ENCODE measurements at places on chromosomes 16 and 17. TPM values are rescaled to one million over a fixed set of nuclear protein-coding genes. Genes with fewer than 3 reads are reported as not detected.

- no peak overlapping the region for H3K27ac ChIP-seq
- DNase-seq, result no peak
- H3K4me3 ChIP-seq, result peak overlapping the region; percentile 74
- peaks cover 63% of the 10 kb centered on the region for H3K27me3 ChIP-seq
Measured at GRCh38 chr17:77888242-77889134, 70.0 kb upstream of the TNRC6C start.

GRCh38 chr16:76222853-76223252 lies 54.3 kb upstream of the CNTNAP4 start:
- no peak for DNase-seq
- H3K4me1 ChIP-seq, result no peaks in the 10 kb centered on the region
- no peaks in the 10 kb centered on the region for H3K36me3 ChIP-seq

- peaks cover 28% of the 10 kb centered on the region for H3K4me1 ChIP-seq
- H3K27ac ChIP-seq, result peak overlapping the region; percentile 86
- peak overlapping the region; percentile 94 for H3K4me3 ChIP-seq
- peaks cover 32% of the 10 kb centered on the region for H3K36me3 ChIP-seq
- H3K27me3 ChIP-seq, result peaks cover 5% of the 10 kb centered on the region
Measured at GRCh38 chr17:32445497-32445896, 1.2 kb downstream of the PSMD11 start.

- no peak for DNase-seq
- H3K36me3 ChIP-seq, result no peaks in the 10 kb centered on the region
- no peak overlapping the region for H3K27ac ChIP-seq
Measured at GRCh38 chr16:19875900-19876299, 8.7 kb downstream of the GPRC5B start.

- no peaks in the 10 kb centered on the region for H3K36me3 ChIP-seq
- peaks cover 2% of the 10 kb centered on the region for H3K4me1 ChIP-seq
- H3K27me3 ChIP-seq, result peaks cover 11% of the 10 kb centered on the region
- no peak for DNase-seq
- H3K4me3 ChIP-seq, result no peak overlapping the region
- H3K27ac ChIP-seq, result no peak overlapping the region
Measured at GRCh38 chr17:65147955-65148354, 10.8 kb downstream of the RGS9 start.

- no peaks in the 10 kb centered on the region for H3K36me3 ChIP-seq
- no peaks in the 10 kb centered on the region for H3K4me1 ChIP-seq
- no peak overlapping the region for H3K4me3 ChIP-seq
- peaks cover 13% of the 10 kb centered on the region for H3K27me3 ChIP-seq
- no peak for DNase-seq
Measured at GRCh38 chr16:49836668-49837067, 19.2 kb downstream of the ZNF423 start.

- no peaks in the 10 kb centered on the region for H3K27me3 ChIP-seq
- H3K4me1 ChIP-seq, result peaks cover 8% of the 10 kb centered on the region
- H3K4me3 ChIP-seq, result no peak overlapping the region
- H3K36me3 ChIP-seq, result peaks cover 26% of the 10 kb centered on the region
- H3K27ac ChIP-seq, result no peak overlapping the region
Measured at GRCh38 chr16:19707569-19708295, 10.3 kb downstream of the KNOP1 start.

DNA sequence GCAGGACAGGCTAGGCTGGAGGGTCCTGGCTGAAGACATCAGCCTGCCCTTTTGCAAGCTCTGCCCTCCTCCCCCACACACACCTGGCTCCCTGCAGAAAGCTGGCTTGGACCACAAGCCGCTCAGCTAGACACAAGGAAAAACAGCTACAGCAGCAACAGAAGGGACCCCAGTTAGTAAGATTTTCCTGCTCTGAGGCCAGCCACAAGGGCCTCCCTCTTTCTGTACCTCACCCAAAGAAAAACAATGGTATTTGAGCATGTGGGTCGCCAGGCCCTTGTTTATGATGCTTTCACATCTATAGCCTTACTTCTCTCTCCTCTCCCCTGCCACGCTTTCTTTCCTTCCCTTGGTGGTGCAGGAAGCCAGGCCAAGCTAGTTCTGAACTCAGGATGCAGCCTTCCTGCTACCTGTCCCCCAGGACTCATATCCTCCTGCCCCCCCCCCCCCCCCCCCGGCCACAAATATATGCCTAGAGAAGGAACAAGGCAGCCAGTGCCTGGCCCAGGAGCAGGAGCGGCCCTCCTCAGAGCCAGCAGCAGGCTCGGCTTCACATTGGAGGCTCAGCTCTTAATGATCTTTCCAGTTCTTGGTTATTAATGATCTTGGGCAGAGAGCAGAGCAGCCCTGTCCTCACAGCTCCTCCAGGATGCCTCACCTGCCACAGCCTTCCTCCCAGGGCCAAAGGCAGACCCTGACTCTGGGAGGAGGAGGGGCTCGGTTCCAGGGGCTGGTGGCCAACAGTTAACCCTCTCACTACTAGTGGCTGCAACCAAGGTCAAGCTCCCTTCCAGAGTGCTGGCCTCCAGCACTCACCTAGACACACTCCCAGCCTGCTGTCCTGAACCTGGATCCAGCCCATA lies 19.5 kb downstream of the GRIN2C start:
- H3K36me3 ChIP-seq, result peaks cover 9% of the 10 kb centered on the region
- peaks cover 8% of the 10 kb centered on the region for H3K4me1 ChIP-seq
- DNase-seq, result no peak
- H3K27me3 ChIP-seq, result peaks cover 23% of the 10 kb centered on the region
- no peak overlapping the region for H3K27ac ChIP-seq

- no peak overlapping the region for H3K4me3 ChIP-seq
- DNase-seq, result no peak
- H3K27me3 ChIP-seq, result peaks cover 41% of the 10 kb centered on the region
- peaks cover 3% of the 10 kb centered on the region for H3K4me1 ChIP-seq
- no peaks in the 10 kb centered on the region for H3K36me3 ChIP-seq
Measured at GRCh38 chr17:77790143-77790829, 168.2 kb upstream of the TNRC6C start.

GRCh38 chr16:30445149-30445407 lies 596 bp downstream of the SEPHS2 start:
- peak overlapping the region; percentile 86 for H3K27ac ChIP-seq
- no peaks in the 10 kb centered on the region for H3K27me3 ChIP-seq
- H3K36me3 ChIP-seq, result peaks cover 25% of the 10 kb centered on the region
- peak overlapping the region; percentile 95 for H3K4me3 ChIP-seq
- peaks cover 37% of the 10 kb centered on the region for H3K4me1 ChIP-seq

DNA sequence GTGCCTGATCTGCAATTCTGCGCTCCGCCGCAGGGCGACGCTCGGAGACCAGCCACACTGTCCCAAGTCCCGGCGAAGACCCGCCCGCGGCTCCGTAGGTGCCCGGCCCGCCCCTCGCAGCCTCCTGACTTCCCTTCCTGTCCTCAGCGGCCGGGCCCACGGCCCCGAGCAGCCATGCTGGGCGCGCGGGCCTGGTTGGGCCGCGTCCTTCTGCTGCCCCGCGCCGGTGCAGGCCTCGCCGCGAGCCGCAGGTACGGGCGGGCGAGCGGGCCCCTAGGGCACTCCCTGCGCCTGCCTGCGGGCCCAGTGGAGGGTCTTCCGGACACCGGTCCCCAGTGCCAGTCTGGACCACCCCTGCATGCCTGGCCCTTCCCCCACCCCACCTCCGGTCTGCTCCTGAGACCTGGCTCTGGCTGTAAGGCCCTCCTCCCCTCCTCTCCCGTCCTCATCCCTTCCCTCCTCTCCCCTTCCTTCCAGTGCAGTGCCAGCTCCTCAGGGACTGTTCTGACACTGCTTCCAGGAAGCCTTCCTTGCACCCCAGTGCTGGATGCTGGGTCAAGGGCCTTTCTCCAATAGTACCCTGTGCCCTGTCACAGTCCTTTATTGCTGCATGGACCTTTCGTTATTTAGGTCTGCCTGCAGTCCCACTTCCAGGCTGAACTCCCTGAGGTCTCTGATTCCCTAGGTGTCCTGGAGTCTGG lies at the start of gene SPATA20:
Gene SPATA20, plus strand, starts transcription at position 140 of the 701 bp plus-strand sequence. Its CDS starts 35 bp downstream, at position 175.
- peak within 1 kb of the TSS; percentile 77 for H3K4me3 ChIP-seq
- no peaks in the 10 kb centered on the region for H3K36me3 ChIP-seq
- H3K27me3 ChIP-seq, result peaks cover 12% of the 10 kb centered on the region
- DNase-seq, result peak; percentile 81

DNA sequence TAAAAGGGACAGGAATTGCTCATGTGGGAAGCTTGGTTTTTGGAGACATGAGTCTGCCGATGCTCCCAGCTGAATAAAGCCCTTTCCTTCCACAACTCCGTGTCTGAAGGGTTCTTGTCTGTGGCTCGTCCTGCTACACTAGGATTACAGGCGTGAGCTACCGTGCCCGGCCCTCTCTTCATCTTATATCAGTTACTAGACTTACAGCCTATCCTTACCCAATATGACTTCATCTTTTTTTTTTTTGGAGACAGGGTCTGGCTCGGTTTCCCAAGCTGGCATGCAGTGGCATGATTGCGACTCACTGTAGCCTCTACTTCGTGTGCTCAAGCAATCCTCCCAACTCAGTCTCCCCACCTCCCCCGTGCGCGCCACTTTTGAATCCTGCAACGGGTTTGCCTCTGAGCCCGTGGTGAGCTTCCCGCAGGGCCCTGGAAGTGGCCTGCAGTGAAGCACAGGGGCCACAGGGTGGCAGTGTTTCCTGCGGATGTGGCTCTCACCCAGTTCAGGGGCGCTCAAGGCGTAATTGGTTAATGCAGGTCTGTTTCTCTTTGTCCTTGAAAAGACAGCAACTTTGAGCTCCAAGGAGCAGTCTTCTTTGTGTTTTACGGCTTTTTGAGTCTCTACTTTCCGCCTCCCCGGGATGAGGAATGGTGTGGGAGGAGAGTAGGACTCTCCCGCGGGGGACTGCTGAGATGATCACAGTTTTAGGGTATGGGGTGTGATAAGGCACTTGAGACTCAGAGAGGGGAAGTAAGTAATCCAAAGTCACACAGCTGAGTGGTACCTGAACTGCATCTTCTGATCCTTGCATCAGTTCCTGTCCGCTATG lies 22.7 kb upstream of the GPRC5B start:
- peaks cover 13% of the 10 kb centered on the region for H3K4me1 ChIP-seq
- H3K4me3 ChIP-seq, result peak overlapping the region; percentile 39
- H3K27ac ChIP-seq, result no peak overlapping the region
- DNase-seq, result peak; percentile 54

DNA sequence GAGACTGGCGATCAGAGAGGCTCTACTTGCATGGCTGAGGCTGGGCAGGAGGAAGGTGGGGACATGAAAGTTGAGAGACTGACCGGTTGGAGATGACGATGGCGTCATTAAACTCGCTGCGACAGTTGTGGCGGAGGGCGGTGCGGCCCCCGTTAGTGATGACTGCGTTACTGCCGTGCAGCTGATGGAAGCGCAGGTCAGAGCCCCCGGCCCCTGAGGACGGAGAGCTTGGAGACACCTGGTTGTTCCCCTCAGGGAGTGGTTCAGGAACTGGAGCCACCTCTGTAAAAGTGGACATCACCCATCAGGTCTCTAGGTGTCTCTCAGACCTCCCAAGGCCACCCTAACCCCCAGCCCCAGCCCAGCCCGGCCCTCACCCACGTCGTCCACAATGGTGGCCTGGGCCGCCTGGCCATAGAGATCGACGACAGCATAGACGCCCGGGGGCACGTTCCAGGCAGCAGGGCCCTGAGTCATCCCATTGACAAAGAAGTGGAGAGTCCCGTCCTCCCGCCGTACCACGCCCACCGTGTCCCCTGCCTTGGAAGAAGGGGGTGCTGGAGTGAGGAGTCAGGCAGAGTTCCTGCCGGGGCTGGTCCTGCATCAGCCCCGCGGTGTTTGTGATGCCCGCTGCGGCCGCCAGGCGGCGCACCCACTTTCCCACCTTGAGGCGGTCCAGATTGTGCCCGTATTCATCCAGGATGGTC lies 5.3 kb downstream of the NEURL4 start:
- peaks cover 14% of the 10 kb centered on the region for H3K4me1 ChIP-seq
- no peak overlapping the region for H3K27ac ChIP-seq
- peaks cover 21% of the 10 kb centered on the region for H3K36me3 ChIP-seq
- H3K4me3 ChIP-seq, result no peak overlapping the region
- peak; percentile 62 for DNase-seq

DNA sequence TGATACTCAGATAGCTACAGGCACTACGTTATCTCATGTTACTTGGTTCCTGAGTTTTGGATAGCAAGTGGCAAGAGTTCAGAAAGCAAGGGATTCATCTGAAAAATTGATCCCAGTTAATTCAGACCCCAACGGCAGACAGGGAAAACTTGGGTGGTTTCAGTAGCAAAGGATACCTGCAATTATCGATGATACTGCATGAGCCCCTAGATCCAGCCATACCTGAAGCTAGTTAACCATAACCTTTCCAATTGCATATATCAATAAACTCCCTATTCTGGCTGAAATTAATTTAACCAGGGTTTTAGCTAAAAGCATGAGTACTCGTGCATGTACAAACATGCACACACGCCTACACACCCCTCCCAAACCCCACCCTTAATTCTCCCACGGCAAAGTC lies 4.3 kb downstream of the KNOP1 start:
- no peak overlapping the region for H3K4me3 ChIP-seq
- H3K36me3 ChIP-seq, result peaks cover 27% of the 10 kb centered on the region
- H3K27me3 ChIP-seq, result no peaks in the 10 kb centered on the region
- H3K27ac ChIP-seq, result no peak overlapping the region
- no peak for DNase-seq
- peaks cover 31% of the 10 kb centered on the region for H3K4me1 ChIP-seq

GRCh38 chr16:48330189-48330840 lies 54.9 kb downstream of the SIAH1 start:
- no peak for DNase-seq
- H3K36me3 ChIP-seq, result peaks cover 19% of the 10 kb centered on the region
- peaks cover 5% of the 10 kb centered on the region for H3K4me1 ChIP-seq
- H3K27ac ChIP-seq, result no peak overlapping the region

DNA sequence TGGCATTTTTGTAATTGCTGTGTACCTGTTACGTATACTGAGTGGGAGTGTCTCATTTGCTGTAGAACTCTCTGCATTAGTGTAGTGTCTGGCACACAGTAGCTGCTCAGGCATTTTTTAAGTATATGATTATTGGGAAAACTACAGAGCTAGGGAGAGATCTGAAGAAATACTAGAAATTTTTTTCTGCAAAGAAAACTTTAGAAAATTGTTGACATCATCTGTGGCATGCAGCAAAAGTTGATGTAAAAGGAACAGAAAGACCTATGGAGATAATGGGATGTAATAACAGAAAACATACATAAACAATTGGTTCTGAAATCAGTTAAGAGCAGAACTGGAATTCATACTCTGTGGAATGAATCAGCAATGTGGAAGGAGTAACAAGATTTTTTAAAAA lies 11.6 kb downstream of the CLTC start:
- H3K4me3 ChIP-seq, result no peak overlapping the region
- H3K27ac ChIP-seq, result no peak overlapping the region
- no peaks in the 10 kb centered on the region for H3K27me3 ChIP-seq
- DNase-seq, result no peak
- H3K36me3 ChIP-seq, result peaks cover 27% of the 10 kb centered on the region

Gene LMF1
- total RNA-seq, result 6.8 TPM

Gene LRRC36
- 0.23 TPM for total RNA-seq

Gene CES5A
- not detected for total RNA-seq

Gene KRTAP2-2
- not detected for total RNA-seq

Gene PIRT
- total RNA-seq, result not detected

Gene KRT33A
- not detected for total RNA-seq

Gene ACSM2A
- total RNA-seq, result not detected

Gene PRR15L
- total RNA-seq, result not detected

Gene OR1A1
- not detected for total RNA-seq

Gene C16orf89
- not detected for total RNA-seq

Gene PRKCB
- total RNA-seq, result 109 TPM

Measured in activated T-helper 1 cell treated with anti-CD3 and anti-CD28 coated beads, Interleukin-12 subunit alpha, Interleukin-12 subunit beta, Interleukin-2, Interleukin-4 antibody, amounts not matched to agents 30 ng/mL and 10 ng/mL and 1 ng/mL, durations not matched to agents 14 hours and 24 hours and 36 hours (primary cell).